Stimulated activated CD4-positive, alpha-beta T cell treated with anti-CD3 and anti-CD28 coated beads, TNF-alpha, amount 100 ng/mL, for 1 hour (primary cell): ENCODE measurements at places on chromosomes 12 and 14.

GRCh38 chr14:23551266-23552028 is at the start of gene ZFHX2:
Gene ZFHX2, minus strand, starts transcription at chr14:23551765. Its CDS starts 16,440 bp downstream, at chr14:23535325.
- DNase-seq = peak; percentile 46

GRCh38 chr12:45205165-45205825 is 10.6 kb upstream of the ANO6 start:
- no peak for DNase-seq

DNA sequence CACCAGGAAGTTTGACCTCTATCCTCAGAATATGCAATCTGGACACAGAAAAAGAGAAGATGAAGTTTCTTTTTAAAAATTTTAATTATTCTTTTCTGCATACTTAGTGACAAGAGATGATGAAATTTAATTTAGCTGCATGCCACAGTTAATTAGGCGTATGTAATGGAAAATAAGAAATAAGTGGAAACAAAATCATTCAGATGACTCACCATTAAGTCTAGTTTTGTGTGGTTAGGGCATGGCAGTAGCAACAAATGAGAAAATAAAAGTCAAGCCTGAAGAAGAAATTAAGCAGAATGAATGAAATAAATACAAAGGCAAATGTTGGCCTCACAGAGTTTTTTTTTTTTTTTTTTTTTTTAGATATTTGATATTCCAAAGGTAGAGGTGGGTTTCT is 30.9 kb upstream of the KLRD1 start:
- no peak for DNase-seq

GRCh38 chr14:79549515-79549914 is 661.8 kb downstream of the DIO2 start:
- no peak for DNase-seq

- DNase-seq = no peak
Observed at GRCh38 chr12:104426926-104427546, 29.7 kb upstream of the CHST11 start.

GRCh38 chr12:124742678-124743077 is 121.0 kb downstream of the SCARB1 start:
- DNase-seq = no peak

DNA sequence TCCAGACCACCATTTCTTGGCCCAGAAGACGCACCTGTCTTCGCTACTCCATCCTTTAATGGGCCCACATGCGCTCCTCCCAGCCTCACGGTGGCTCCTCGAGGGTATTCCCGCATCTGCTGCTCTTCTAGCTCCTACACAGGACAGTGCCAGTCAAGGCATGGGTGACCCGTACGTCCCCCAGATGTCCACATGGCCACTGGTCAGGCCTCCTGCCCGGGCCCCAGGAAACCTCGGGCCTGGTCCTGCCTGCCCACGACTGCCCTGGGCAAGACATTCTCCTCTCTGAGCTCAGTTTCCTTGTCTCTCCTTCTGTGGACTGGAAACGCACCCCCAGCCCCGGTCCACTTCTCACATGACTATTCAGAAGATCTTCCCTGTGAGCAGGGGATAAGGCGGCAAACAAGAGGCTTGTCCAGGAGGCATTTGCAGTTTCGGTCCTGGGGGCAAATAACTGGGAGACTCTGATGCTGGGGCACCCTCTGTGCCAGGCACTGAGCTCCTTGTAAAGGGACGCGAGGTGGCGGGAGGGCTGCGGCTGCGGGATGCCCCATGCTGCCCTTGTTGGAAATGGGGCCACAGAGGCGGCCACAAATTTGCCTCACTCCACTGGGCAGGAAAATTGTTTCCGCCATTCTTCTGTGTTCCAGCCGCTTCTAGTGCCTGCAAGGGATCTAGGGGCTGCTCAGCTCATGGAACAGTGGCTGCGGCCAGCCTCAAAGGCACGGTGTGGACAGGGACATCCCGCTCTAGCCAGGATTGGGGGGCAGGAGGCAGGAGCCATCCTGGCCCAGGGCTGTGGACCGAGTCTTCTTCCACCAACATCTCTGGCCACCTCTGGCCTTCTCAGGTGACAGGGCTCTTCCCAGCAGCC is 6.8 kb upstream of the BEGAIN start:
- no peak for DNase-seq

- no peak for DNase-seq
Observed at GRCh38 chr12:30853561-30854133, 72.9 kb upstream of the TSPAN11 start.

DNA sequence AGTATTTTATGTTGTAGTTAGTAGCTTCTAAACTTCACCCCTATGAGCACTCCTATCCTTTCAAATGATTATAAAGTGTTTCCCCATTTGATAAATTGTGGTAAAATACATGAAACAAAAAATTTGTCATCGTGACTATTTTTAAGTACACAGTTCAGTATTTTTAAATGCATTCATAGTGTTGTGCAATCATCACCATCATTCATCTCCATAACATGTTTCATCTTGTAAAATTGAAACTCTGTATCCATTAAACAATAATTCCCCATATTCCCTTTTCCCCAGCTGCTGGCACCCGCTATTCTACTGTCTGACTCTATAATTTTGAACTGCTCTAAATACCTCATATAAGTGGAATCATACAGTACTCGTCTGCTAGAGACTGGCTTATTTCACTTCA is 52.5 kb downstream of the ATP23 start:
- DNase-seq = no peak

DNA sequence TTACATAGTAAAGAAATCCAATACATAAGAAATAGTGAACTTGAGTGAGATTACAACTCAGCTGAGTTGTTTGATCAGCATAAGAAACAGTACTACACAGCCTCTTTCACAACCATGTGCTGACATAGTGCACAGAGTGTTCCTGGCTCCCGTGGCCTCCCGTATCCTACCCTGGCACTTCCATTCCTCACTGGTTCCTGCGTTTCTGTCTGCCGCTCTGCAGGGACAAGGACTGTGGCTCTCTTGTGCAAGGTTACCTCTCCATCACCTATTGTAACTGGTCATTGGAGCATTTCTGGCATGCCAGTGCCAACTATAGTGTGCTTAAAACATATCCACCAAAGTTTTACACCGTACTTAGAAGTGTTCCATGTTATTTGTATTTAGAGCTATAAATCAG is 46.3 kb upstream of the PCED1B start:
- DNase-seq = no peak

DNA sequence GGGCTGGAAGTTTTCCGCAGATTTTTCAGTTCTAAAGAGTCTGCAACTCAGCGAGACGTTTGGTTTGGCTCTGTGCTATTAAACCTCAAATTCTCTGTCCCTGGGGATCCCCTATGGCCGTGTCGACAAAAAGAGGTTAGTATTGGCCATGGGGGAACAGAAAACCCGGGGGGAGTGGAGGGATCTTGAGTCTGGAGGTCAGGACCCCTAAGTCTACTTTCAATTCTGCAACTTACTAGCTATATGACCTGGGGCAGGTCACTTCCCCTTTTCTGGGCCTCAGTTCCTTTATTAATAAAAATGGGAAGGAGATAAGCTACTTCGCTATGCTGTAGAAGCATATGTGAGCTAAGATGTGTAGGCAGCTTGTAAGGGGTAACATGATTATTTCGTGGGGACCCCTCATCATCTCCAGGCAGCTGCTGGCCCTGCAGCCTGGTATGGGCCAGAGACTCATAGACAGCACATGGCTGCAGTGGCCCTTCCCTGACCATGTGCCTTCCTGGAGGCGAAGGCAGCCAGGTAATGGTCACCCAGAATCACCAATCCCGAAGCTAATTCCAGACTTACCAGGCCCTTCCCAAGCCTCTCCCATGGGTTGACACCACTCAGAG is 8.6 kb downstream of the ASB2 start:
- no peak for DNase-seq

DNA sequence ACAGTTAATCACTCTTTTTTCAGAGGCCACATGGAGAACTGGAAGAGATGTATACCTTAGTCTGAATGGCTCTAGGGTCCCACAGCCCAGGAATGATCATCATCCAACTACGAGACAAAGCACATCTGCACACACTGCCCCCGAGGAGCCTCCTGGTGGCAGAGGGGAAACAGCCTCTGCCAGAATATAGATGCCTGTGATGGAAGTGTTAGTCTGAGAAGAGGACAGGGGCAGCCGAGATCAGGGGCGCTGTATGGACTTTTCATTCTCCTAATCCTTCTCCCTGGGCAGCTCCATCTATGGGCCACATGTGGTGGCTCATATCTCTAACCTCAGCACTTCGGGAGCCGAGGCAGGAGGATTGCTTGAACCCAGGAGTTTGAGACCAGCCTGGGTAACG is 82.8 kb upstream of the CAPRIN2 start:
- DNase-seq = no peak

- no peak for DNase-seq
Observed at GRCh38 chr12:62799766-62800406, 135.1 kb downstream of the PPM1H start.

GRCh38 chr12:4143896-4144295 is 129.7 kb upstream of the CCND2 start:
- DNase-seq = no peak

- DNase-seq = no peak
Observed at GRCh38 chr12:118467641-118468305, 91.4 kb downstream of the SUDS3 start.

- DNase-seq = no peak
Observed at GRCh38 chr12:130479401-130480125, 141.9 kb downstream of the PIWIL1 start.

DNA sequence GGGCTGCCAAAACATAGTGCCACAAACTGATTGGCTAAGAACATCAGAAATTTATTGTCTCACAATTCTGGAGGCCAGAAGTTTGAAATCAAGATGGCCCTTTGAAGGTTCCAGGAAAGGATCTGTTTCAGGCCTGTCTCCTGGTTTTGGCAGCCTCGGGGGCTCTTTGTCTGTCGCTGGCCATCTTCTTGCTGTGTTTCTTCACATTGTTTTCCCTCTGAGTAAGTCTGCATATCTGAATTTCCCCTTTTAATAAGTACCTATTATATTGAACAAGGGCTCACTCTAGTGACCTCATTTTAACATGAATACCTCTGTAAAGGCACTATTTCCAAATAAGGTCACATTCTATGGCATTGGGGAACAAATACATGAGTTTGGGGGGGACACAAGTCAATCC is 467.1 kb upstream of the MGAT4C start:
- DNase-seq = no peak

- DNase-seq = no peak
Observed at GRCh38 chr14:90177539-90178189, 78.7 kb upstream of the PSMC1 start.

GRCh38 chr12:68225576-68226476 is at the start of gene IL26:
Gene IL26, minus strand, starts transcription at chr12:68225810. Its CDS starts 54 bp downstream, at chr12:68225756.
- DNase-seq = no peak

DNA sequence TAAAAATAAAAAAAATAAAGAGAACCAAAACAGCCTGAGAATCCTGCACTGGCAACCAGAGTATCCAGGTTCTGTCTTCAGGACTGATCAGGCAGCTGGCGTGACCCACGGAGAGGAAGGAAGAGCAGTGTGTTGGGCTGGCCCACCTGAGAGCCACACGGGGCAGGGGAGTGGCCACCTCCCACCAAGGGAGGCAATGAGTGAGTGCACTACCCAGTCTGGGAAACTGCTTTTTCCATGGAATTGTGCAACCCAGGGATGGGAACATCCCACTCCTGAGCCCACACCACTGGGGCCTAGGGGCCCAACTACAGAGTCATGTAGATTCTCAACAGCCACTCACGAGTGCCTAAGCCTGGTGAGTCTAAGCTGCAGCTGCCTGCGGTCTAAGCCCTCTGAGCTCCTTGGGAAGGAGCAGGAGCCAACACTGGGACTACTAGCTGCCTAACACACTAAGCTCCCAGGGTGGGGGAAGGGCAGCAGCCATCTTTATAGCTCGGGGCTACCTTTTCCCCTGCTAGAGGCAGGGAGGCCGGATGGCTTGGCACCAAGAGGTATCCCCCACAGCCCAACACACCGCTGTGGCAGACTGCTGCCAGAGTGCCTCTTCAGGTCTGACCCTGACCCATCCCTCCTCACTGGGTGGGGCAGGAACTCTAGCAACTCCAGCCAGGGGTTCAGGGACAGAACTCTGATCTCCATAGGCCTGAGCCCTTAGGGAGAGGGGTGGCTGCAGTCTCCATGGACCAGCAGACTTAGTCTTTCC is 610.9 kb downstream of the RERGL start:
- DNase-seq = no peak

DNA sequence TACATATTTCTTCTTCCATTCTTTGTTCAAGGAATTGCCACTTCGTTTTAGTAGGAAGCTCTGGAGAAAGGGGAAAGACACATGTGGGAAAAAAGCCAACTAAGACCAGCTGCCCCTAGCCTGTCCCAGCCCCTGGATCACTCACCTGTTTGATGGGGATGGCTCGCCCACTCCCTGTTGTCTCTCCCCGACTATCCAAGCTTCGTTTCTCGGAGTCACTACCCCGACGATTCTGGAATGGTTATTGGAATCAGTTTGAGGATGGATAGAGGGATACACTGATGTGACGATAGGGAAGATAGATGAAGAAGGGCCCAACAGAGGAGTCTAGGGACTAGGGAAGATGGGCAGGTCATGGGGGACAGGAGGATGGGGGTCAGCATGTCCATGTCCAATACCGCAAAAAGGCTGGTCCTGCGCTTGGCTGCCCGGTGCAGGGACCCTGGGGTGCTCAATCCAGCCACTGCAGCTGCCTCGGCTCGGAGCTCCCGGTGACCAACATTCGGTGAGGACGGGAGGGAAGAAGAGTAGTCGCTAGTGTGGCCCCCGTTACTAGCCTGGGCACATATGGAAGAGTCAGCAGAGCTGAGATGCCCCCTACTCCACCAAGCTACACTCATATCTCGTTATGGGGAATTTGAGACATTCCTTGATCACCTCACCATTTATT is 7.0 kb downstream of the AGAP2 start:
- no peak for DNase-seq

DNA sequence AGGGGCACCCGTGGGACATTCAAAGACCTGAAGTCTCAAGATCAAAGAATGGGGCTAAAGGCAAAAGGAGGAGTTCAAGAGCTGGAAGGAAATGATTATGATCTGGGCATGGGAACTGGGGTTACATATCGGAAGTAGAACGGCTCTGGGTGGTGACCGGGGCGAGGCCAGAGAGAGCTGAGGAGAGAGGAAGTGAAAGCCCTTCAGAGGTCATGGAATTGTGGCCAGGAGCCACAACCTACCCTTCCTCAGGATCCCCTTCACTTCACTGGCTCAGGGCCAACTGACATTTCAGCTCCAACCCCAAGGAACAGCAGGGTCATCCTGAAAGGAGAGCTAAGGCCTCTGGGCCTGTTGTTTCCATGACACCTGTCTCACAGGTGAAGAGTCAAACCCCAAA is 57.8 kb downstream of the GALNT16 start:
- no peak for DNase-seq

DNA sequence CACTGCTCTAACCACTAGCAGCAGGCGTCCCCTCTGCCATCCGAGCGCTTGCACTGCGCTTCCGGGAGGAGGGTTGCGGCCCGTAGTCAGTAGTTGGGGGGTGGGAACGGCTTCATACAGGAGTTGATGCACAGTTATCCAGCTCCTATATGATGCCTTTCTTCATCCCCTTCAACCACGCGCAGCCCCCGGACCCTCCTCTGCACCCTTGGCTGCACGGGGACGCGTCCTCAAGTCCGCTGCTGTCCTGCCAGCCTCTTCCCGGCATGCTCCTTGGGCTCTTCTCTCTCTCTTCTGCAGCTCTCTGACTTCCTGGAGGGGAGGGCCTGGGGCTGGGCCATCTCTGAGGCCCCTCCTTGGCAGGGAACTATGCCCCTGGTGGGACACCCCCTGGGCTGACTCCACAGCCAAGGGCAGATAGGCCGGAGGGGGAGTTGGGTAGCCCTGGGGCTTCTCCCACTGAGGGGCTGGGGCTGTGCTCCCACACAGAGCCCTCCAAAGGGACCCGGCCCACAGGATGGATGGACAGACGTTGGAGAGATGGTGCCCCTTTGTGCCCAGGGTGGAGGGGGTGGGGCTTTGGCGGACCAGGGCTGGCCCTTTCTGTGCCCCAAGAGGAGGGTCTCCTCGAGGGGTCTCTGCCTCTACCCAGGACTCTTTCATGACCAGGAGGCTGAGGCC is 29.0 kb downstream of the RTL1 start:
- no peak for DNase-seq
